H1 (cell line): ENCODE measurements at places on chromosomes 2 and 18. TPM values are rescaled to one million over a fixed set of nuclear protein-coding genes. Genes with fewer than 3 reads are reported as not detected.

Gene ALK
- 0.09 and 0.10 TPM in 2 replicates for total RNA-seq

Gene MYO3B
- 0.19 and 0.27 TPM in 2 replicates for total RNA-seq

Gene DPP10
- 5.4 and 7.2 TPM in 2 replicates for total RNA-seq

Gene PAX3
- not detected in 2 replicates for total RNA-seq

Gene RAB6C
- 0.09 TPM in 1 of 2 replicates, not detected in the other for total RNA-seq

Gene ANKRD23
- total RNA-seq: 2.9 and 3.5 TPM in 2 replicates

Gene PCARE
- not detected in 2 replicates for total RNA-seq

Gene CHRND
- total RNA-seq: not detected in 2 replicates

Gene OSR1
- total RNA-seq: 0.22 TPM in 1 of 2 replicates, not detected in the other

Gene MALT1
- total RNA-seq: 25.9 and 26.1 TPM in 2 replicates

Gene AMMECR1L
- 18.8 and 19.7 TPM in 2 replicates for total RNA-seq

Gene SLC9A2
- 0.13 and 0.15 TPM in 2 replicates for total RNA-seq

Gene SNORC
- total RNA-seq: 1.6 and 2.1 TPM in 2 replicates

Gene SUCLG1
- total RNA-seq: 36.9 and 40.0 TPM in 2 replicates

Gene DAW1
- 0.84 and 1.4 TPM in 2 replicates for total RNA-seq

Gene PDE11A
- 0.19 and 0.36 TPM in 2 replicates for total RNA-seq

Gene EN1
- not detected in 2 replicates for total RNA-seq

Gene SRD5A2
- total RNA-seq: not detected in 2 replicates

Gene PLGLB2
- not detected in 2 replicates for total RNA-seq

Gene COPS8
- 59.3 and 61.3 TPM in 2 replicates for total RNA-seq

Gene PROKR1
- total RNA-seq: 3.9 and 4.0 TPM in 2 replicates

Gene NPHP1
- total RNA-seq: 2.8 and 3.3 TPM in 2 replicates

Gene PGAP1
- 24.1 and 24.7 TPM in 2 replicates for total RNA-seq

Gene MALL
- 3.6 and 3.9 TPM in 2 replicates for total RNA-seq

Gene PFN4
- not detected in 2 replicates for total RNA-seq

Gene SLC40A1
- total RNA-seq: not detected in 2 replicates

Gene POTEC
- 0.07 and 0.19 TPM in 2 replicates for total RNA-seq

Gene ZNF24
- total RNA-seq: 56.9 and 60.1 TPM in 2 replicates

Gene IL1F10
- total RNA-seq: not detected in 2 replicates

Gene TTC32
- total RNA-seq: 6.7 and 8.7 TPM in 2 replicates

Gene ZNF532
- total RNA-seq: 240 and 241 TPM in 2 replicates

Gene LRRC30
- total RNA-seq: not detected in 2 replicates

Gene ZC3H6
- total RNA-seq: 6.9 and 7.3 TPM in 2 replicates

Gene GATA6
- 0.09 and 0.25 TPM in 2 replicates for total RNA-seq

Gene SCYGR4
- not detected in 2 replicates for total RNA-seq

Gene CERKL
- total RNA-seq: not detected in 2 replicates

Gene POMC
- 1.7 and 2.2 TPM in 2 replicates for total RNA-seq

Gene MEP1B
- total RNA-seq: not detected in 2 replicates

Gene SLC38A11
- not detected in 2 replicates for total RNA-seq

Gene CCDC150
- total RNA-seq: 31.9 and 42.2 TPM in 2 replicates

Gene FABP1
- not detected in 2 replicates for total RNA-seq

Gene NAPG
- 19.6 and 23.5 TPM in 2 replicates for total RNA-seq

Gene GPBAR1
- total RNA-seq: 0.32 and 0.63 TPM in 2 replicates

Gene CXCR4
- total RNA-seq: 1.3 and 1.8 TPM in 2 replicates

Gene IRS1
- total RNA-seq: 24.9 and 26.9 TPM in 2 replicates

Gene TSPYL6
- total RNA-seq: not detected in 2 replicates

Gene MPHOSPH10
- 39.1 and 42.8 TPM in 2 replicates for total RNA-seq
